ENCODE measurements at places on chromosomes 5 and 9. TPM values are rescaled to one million over a fixed set of nuclear protein-coding genes. Genes with fewer than 3 reads are reported as not detected.

Gene IFNA21
- not detected for total RNA-seq

Gene COL23A1
- not detected for total RNA-seq

Gene GRM6
- total RNA-seq, result not detected

Gene NEUROG1
- total RNA-seq, result not detected

Gene NTRK2
- 5.4 TPM for total RNA-seq

Gene SLC22A4
- total RNA-seq, result 1.5 TPM

Gene PCDHGC4
- 0.26 TPM for total RNA-seq

Gene IL13
- not detected for total RNA-seq

Gene CCIN
- 0.17 TPM for total RNA-seq

Gene SHC3
- total RNA-seq, result 4.4 TPM

Gene SLC36A3
- not detected for total RNA-seq

Gene DMRT3
- total RNA-seq, result not detected

Gene PAXX
- 36.9 TPM for total RNA-seq

Gene COL27A1
- total RNA-seq, result 8.8 TPM

Gene SLC36A2
- not detected for total RNA-seq

Gene CCDC171
- total RNA-seq, result 1.3 TPM

Gene STING1
- total RNA-seq, result 127 TPM

Gene FIBCD1
- total RNA-seq, result 1.4 TPM

Gene GFRA3
- not detected for total RNA-seq

Gene WNK2
- total RNA-seq, result not detected

Gene FABP6
- total RNA-seq, result not detected

Gene EQTN
- not detected for total RNA-seq

Gene LCN1
- total RNA-seq, result not detected

Gene KDM4C
- total RNA-seq, result 10.0 TPM

Gene SLC45A2
- not detected for total RNA-seq

Gene RPS23
- 6,779 TPM for total RNA-seq

Gene FOXI1
- total RNA-seq, result not detected

Gene NIM1K
- total RNA-seq, result 0.70 TPM

Gene EIF4EBP3
- total RNA-seq, result 1.4 TPM

Gene SLC2A6
- 7.0 TPM for total RNA-seq

Gene CLINT1
- total RNA-seq, result 45.4 TPM

Gene CDO1
- total RNA-seq, result 7.9 TPM

Gene CD72
- 2.2 TPM for total RNA-seq

Gene MTX3
- 8.8 TPM for total RNA-seq

Gene SMC2
- total RNA-seq, result 6.0 TPM
